ENCODE measurements at places on chromosomes 5 and 9. TPM values are rescaled to one million over a fixed set of nuclear protein-coding genes. Genes with fewer than 3 reads are reported as not detected.

DNA sequence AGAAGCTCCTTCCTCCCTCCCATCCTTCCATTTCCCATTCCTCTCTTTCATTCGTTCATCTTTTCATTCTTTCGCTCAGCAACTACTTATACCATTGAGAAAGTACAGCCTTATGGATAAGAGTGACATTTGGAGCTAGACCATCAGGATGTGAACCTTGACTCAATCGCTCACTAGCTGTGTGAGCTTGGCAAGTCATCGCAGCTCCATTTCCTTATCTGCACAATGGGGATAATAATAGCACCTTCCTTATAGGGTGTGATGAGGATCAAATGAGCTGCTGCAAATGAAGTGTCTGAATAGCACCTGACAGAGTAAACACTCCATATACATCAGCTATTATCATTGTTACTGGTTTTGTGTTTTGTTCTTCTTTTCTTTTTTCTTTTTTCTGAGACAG lies 28.1 kb upstream of the SYNPO start:
- DNase-seq, result no peak

DNA sequence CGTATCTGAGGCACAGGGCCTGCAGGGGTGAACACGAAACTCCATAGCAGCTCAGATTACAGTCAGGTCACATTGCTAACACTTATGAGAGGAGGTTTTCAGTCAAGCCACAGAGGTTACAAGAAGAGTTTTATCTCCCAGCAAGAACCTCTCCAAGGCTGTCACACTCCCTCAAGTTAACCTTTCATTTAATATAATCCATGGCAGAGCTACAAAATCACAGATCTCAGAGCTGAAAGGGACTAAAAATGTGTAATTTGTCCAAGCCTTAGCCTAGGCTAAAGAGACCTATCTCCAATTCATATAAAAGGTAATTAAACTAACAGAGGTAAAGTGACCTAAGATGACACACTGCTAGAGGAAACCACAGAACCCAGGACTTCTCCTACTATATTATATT lies 57.2 kb downstream of the MLANA start:
- DNase-seq, result no peak

DNA sequence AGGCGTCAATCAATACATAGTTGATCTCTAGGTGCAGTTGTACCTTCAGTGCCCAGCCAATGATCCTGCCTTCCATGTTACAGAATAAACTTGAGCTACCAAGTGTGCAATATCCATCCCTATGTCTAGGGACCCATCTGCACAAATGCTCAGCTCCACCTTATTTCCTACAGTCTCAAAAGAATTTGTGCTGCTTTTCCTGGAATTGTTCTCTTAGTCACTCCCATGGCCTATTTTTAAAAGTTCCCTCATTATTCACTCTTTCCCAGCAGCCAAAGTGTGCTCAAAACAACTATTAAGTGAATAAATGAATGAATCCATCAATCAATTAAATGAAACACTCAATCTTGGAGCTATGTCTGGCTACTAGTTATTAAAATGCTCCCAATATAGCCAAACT lies 14.7 kb downstream of the LIX1 start:
- DNase-seq, result no peak

- DNase-seq, result no peak
These were observed 176.5 kb downstream of the PDE4D start for GRCh38 chr5:59716966-59717500.

DNA sequence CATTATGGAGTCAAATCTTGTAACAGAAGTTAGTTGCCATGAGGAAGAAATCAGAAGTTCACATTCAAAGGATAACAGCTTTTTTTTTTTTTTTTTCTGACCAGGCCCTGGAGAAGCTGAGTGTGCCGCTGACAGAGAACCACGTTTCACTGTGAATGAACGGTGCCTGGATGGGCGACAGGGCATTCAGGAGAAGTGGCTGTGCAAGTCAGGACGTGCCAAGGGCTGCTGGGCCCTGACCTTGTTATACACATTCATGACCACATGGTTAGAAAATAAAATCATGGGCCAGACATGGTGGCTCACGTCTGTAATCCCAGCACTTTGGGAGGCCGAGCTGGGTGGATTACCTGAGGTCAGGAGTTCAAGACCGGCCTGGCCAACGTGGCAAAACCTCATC lies 91.6 kb downstream of the ANKH start:
- no peak for DNase-seq

- no peak for DNase-seq
These were observed 731.3 kb downstream of the DTWD2 start for GRCh38 chr5:118257066-118257465.

GRCh38 chr9:89701221-89701798 lies 96.5 kb downstream of the GADD45G start:
- DNase-seq, result no peak

DNA sequence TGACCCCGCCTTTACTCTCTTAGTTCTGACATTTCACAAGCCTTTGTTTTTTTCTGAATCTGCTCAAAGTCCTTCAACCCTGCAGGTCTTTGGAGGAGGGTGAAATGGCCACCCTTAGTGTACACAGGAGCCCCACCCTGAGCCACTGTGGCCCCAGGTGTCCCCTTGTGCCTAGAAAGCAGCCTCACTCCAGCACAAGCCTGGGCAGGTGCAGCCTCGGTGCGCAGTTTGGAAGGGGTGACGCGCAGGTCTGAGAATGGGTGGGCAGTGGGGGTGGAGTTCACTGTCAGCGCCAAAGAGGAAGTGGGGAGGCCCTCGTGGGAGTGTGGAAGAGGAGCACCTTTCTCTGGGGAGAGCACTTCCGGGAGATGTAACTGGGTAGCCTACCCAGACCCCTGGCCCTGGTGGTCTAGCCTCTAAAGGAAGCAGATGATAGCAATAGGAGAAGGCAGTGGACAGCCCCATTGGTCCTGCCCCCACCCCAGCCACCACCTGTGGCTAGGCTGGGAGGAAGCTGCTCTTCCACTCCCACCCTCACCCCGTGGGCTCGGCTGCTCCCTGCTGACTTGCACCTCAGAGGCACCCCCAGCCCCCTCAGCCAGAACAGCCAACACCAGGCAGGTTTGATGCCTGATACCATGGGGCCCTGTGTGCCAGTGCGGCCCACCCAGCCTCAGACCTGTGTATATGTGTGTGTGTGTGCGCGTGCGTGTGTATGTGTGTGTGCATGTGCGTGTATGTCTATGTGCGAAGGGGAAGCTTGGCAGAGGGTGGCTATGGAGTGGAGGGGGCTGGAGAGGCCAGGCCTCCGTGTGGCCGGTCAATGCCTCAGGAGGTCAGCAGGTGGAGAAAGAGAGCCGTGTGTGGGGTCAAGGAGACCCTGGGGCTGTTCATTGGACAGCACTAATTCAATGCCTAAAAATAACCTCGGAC lies 16.8 kb upstream of the DAB2IP start:
- peak; percentile 80 for DNase-seq

DNA sequence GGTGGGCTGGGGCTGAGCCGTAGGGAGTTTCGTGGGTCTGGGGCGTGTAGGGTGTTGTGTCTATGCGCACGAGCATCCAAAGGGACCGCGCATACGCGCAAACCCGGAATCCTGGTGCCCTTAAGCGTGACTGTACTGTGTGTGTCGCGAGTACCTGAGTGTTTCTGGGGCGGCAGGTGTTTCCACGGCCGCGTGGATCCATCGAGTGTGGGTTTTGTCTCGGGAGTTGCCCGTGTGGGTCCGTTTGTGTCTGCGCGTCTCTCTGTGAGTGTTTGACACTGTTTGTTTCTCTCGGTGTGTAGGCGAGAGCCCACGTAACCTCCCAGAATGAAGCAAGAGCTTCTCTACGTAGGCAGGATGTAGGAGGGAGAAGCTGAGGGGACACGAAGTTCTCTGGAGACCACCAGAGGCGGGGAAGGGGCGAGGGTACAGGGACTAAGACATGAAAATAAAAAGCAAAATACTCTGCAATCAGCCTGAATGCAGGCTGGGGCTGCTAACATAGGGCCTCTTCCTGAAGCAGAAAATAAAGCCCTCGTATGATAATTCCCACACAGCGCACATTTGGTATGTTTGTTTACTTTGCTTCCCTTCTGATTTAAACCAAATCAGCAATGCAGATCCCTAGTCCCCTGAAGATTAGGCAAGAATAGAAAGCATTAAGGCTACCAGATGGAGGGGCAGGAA lies 588 bp upstream of the BRINP1 start:
- no peak for DNase-seq

GRCh38 chr5:40378396-40379177 lies 301.1 kb upstream of the PTGER4 start:
- DNase-seq, result no peak

- DNase-seq, result no peak
These were observed 2.0 kb downstream of the ERBIN start for GRCh38 chr5:65928322-65928752.

DNA sequence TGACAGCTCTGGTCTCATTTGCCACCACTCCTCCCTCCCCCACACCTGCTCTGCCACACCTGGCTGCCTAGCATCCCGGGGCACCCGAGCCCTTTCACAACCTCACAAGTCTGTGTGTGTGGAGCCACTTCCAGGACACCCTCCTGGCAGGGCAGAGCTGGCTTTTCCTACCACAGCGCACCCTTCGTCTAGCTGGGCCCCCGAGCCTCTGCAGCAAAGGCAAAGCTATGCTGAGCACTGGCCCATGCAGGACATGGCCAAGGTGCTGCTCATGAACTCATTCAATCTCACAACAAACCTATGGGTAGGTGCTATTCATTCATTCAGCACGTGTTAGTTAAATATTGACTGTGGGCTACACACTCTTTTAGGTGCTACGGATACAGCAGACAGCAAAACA lies 43.4 kb downstream of the DUSP1 start:
- no peak for DNase-seq

DNA sequence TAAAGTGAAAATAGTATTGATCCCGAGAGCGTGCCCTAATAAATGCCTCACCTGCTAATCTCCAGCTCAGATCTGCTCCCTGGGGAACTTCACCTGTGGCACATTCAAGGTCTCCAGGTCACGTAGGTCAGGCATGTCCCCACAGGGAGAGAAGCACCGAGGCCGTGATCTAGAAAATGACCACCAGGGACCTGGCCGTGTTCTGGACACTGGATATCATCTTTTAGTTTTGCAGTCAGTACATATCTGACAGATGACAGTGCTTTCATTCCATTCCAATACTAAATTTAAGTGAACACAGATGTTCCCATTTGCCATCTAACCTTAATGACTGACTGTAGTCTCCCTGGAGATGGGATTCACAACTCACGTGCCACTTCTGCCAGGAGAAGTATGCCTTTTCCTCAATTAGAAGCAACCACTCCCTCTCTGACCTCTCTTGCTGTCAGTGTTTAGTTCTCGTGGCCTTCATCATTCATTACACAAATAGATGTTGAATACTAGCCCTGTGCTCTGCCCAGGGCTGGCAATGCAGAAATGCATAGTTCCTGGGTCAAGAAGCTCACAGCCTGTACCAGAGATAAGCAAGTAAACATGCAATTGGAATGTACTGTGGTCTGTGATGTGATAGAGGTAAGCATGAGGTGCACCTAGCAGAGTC lies 276.5 kb downstream of the NTRK2 start:
- DNase-seq, result no peak

DNA sequence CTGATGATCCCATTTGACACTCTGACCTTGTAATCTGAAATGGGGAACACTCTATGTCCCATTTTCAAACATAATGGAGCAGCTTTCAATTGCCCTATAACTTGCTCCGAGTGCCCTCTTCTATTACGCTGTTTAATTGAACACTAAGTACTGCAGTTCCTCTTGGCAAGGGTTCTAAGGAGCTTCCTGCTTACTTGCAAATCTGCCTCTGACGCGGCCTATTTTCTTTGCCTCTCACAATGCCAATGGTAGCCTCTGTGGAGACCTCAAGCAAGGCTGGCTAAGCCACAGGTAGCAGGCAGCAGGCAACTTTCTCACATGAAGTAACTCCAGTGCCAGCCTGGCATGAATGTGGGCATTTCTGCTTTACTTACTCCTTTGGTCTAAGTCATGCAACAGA lies 443.4 kb upstream of the TRPC7 start:
- no peak for DNase-seq

- DNase-seq, result no peak
These were observed 36.9 kb upstream of the LURAP1L start for GRCh38 chr9:12737871-12738270.

GRCh38 chr5:173709145-173709544 lies 92.7 kb upstream of the BOD1 start:
- DNase-seq, result no peak

Gene CARD9
- 1.1 TPM for total RNA-seq

Gene IQGAP2
- 66.0 TPM for total RNA-seq

Gene GHR
- 0.19 TPM for total RNA-seq

Gene TNPO1
- 211 TPM for total RNA-seq

Gene CER1
- 3.4 TPM for total RNA-seq
